ENCODE measurements at places on chromosomes 1 and 21.

- no peak for DNase-seq
These were observed 109.5 kb downstream of the ASH1L start for GRCh38 chr1:155453141-155453540.

DNA sequence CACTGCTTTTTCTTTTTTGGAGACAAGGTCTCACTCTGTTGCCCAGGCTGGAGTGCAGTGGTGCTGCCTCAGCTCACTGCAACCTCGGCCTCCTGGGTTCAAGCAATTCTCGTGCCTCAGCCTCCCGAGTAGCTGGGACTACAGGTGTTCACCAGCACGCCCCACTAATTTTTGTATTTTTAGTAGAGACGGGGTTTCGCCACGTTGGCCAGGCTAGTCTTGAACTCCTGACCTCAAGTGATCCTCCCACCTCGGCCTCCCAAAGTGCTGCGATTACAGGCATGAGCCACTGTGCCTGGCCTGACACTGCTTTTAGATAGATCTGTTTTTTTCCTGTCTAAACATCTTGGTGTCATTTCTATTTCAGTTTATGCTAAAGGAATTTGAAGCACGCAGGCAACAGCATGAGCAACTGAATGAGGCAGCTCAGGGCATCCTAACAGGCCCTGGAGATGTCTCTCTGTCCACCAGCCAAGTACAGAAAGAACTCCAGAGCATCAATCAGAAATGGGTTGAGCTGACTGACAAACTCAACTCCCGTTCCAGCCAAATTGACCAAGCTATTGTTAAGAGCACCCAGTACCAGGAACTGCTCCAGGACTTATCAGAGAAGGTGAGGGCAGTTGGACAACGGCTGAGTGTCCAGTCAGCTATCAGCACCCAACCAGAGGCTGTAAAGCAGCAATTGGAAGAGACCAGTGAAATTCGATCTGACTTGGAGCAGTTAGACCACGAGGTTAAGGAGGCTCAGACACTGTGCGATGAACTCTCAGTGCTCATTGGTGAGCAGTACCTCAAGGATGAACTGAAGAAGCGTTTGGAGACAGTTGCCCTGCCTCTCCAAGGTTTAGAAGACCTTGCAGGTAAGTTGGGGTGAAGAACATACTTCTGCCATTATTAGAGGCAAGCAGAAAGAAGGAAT, 106.1 kb upstream of the BMP8A start:
- no peak for DNase-seq

- no peak for DNase-seq
These were observed 4.1 kb downstream of the MINDY1 start for GRCh38 chr1:151002611-151003010.

- no peak for DNase-seq
These were observed 140.1 kb downstream of the TGFBR3 start for GRCh38 chr1:91745640-91746373.

DNA sequence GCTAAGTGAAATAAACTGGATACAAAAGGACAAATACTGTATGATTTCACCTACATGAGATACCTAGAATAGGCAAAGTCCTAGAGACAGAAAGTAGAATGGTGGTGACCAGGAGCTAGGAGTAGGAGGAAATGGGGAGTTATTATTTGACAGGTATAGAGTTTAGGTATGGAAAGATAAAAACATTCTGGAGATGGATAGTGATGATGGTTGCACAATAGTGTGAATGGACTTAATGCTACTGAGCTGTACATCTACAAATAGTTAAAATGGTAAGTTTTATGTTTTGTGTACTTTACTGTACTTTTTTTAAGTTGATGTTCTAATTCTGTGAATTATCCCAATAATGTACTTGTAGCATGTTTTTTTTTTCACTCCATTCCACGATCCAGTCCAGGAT, 59.5 kb upstream of the RALGPS2 start:
- no peak for DNase-seq

GRCh38 chr1:221881805-221882581, 140.1 kb upstream of the DUSP10 start:
- no peak for DNase-seq

GRCh38 chr1:170555370-170555769, 23.4 kb downstream of the GORAB start:
- DNase-seq, result no peak

DNA sequence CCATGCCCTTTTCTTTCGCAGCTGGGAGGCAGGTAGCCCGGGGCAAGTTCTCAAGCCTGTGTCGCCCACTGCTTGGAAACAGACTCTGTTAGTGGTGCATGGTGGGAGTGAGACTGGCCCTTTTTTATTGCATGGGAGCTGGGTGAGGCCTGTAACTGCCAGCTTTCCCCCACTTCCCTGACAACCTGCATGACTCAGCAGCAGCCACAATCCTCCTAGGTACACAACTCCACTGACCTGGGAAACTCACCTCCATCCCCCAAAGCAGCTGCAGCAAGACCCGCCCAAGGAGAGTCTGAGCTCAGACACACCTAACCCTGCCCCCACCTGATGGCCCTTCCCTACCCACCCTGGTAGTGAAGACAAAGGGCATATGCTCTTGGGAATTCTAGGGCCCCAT, 25.8 kb downstream of the PIGP start:
- DNase-seq, result no peak

GRCh38 chr21:32682696-32683474, 44.9 kb downstream of the SYNJ1 start:
- no peak for DNase-seq

DNA sequence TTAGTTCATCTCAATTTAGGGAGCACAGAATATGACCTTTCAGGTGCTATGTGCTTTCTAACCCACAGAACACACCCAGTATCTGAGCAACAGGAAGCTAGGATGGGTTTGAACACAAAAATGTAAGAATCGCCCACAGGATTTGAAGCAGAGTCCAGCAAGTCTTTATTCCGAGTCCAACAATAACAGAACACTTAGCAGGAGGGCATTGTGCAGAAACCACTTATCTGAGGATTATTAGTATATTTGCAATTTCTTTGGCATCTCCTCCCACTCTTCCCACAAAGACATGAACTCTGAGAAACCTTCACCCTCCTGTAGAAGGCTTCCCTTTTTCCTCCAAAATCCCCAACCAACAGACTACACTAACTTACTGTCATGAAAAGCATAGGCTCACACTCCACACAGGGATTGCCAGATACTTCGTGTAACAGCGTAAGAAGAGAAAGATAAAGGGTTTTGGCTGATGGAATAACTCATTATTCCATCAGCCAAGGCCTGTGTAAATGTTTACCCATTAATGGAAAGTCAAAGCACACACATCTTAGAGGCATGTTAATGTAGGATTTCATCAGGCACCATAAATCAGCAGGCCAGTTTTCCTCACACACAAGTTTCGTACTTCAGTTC, 16.1 kb downstream of the SIPA1L2 start:
- no peak for DNase-seq

Measured in HepG2 (cell line).